ENCODE measurements at places on chromosomes 5 and 9.
A peak's percentile ranks its signal among the peaks of the same experiment; 100 is the strongest.

- no peak for DNase-seq
Measured at GRCh38 chr9:95411054-95411892, 93.8 kb upstream of the FANCC start.

DNA sequence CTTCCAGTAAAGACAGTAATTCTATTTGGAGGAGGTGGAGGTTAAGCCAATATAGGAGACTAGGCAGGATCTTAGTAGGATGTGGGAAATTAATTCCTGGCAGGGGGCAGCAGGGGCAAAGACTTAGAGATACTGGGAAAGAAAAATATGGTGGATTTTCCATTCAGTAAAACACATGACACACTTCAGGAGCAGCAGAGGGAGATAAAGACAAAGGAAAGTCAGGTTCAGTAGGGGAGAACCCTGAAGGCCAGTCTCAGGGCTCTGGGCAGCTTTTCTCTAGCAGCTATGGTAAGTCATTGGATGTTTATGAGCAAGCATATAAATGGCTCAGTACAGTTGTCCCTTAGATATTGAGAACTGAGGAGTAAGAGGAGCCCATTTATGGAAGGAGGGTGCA, 105.5 kb downstream of the PJA2 start:
- DNase-seq = no peak

- no peak for DNase-seq
Measured at GRCh38 chr5:93735378-93735777, 6.0 kb downstream of the POU5F2 start.

GRCh38 chr5:88807327-88807726, 75.7 kb downstream of the MEF2C start:
- DNase-seq = no peak

DNA sequence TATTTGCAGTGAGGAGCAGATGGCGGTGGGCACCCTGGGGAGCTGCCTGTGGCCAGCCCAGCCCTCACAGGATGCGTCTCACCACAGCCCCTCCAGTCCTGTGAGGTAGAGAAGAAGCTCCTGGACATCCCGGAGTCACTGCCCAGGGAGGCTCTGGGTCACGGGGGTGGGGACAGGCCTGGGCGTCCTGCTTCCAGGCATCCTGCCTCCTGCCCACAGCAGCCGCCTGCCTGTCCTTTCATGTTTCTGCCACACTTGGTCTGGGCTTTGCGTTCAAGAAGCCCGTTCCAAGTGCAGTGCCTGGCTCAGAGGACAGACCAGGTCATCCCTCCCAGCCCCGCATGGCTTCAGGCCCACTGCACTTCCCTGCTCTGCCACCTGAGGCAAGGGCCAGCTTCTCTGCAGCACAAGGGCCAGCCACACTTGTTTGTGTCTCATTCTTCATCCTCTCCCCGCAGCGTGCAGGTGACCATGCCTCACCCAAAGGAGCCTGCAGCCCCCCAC, 38.2 kb downstream of the ZDHHC11B start:
- no peak for DNase-seq

GRCh38 chr5:159735749-159736660, 180.3 kb upstream of the ADRA1B start:
- no peak for DNase-seq

DNA sequence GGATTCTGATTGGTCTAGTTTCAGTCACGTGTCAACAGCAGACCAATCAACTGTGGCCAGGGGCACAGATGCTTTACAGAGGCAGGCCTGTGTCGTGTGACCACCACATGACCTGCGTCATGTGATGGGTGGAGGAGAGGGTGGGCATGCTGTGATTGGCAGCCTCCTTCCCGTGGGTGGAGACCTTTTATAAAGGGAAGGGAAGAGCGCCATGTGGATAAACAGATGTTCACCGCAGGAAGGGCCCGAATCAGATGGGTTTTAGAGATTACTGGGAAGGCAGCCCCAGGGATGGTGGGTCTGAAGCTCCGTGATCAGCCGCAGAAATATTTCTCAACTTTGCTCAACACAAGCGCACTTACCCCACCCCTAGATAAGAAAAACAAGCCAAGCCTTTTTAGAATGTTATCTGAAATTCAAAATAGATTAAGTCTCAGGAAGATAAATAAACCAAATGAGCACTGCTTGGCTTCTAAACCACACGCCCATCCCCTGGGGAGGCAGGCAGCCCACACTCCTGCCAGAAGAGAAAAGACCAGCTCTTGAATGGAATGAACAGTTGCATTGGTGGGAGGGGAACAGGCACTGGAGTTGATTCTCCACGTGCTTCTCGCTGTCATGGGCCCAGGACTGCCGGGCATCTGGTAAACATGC, 43.6 kb downstream of the ROPN1L start:
- peak; percentile 78 for DNase-seq

- DNase-seq = peak; percentile 9
Measured at GRCh38 chr9:115234094-115234493, 116.1 kb upstream of the TNC start.

All from T1000 (cell line).